ENCODE measurements at places on chromosomes 6 and 20.

DNA sequence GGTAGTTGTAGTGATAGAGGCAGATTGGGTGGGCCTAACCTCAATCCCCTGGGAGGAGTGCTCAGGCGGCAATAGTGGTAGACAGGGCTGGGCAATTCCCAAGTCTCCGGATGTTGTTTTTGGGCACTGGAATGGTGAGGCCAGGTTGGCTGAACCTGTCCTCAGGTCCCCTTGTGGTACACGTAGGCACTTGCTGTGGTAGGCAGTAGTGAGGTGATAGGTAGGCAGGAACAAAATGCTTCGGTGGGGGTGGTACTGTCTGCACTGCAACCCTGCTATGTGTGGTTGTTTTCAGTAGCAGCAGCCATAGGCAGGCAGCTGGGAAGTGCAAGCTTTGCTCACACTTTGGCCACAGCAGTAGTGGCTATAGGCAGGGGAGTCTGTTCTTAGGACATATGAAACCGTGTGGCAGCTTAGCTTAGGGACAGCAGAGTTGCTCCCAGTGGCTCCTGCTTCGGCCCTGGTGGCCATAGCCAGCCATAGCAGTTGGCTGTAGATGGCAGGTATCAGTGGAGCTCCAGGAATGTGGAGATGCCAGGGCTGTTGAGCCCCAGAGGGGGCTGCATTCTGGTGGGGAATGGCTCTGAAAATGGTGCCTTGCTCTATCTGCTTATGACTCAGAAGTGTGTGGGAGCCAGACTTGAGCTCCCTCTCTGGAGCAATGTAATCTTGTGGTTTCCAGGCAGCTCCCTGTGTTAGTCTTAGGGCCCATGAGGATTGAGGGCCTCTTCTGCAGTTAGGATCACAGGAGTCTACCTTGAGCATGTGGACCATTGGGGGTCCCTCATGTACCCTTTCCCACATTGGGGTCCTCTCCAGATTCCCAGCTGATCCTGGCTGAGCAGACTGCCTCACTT lies 241.8 kb upstream of the BMP2 start:
- DNase-seq: peak; percentile 27

- no peak for DNase-seq
Measured at GRCh38 chr20:33811776-33812151, 616 bp downstream of the CHMP4B start.

DNA sequence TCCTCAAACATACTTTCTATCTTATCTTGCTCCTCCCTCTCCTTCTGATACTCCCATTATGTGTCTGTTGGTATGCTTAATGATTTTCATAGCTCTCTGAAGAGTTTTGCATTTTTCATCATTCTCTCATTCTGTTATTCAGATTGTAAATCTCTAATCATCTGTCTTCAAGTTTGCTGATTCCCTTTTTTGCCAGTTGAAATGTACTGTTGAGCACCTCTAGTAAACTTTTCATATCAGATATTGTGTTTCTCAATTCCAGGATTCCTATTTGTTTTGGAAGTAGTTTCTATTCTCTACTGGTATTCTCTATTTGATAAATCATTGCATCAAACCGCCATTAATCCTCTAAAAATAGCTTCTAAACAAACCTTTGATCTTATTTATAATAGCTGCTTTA lies 387.7 kb downstream of the PAX1 start:
- DNase-seq: no peak

GRCh38 chr6:15491255-15491985 lies 171.4 kb downstream of the DTNBP1 start:
- peak; percentile 76 for DNase-seq

GRCh38 chr6:14828201-14828611 lies 417.7 kb upstream of the JARID2 start:
- no peak for DNase-seq

DNA sequence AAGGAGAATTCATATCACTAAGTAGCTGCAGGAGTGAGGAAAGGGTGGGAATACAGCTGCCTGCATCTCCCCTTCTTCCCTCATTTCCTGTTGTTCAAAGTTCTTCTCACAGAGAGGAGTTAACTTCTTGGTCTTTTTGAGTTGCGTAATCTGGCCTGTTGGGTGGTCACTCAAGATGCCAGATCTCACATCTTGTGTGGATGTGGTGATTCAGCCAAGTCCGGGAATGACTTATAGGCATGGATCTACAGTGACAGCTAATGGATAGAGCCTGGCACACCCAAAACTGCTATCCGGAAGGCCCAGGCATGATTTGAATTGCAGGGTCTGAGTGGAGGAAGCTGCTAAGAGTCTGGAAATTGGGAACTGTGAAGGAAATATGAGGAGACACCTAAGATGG lies 100.2 kb upstream of the SLC35B3 start:
- no peak for DNase-seq

DNA sequence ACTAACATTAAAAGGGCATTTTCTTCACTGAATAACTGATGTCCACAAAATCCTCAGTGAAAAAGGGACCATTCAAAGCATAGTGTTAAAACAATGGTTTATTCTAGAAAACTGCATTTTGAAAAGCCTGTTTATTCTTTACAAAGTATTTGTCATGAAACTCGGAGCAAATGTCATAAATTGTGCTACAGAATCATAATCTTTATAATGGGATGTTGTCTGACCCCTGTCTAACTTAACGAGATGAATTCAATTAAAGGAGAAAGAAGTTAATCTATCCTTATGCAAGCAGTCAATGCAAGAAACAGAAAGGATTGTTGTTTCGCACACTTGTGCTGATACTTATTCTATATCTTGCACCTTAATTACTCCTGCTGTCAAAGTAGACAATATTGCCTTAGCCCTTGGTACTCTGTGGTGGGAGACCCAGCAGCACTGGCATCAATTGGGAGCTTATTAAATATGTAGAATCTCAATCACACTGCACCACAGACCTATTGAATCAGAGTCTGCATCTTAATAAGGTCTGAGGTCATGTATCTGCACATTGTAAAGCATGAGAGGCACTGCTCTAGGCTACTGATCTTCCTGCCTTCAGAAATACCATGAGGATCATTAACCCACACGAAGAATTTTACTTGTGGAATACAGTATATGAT lies 708.3 kb downstream of the HDGFL1 start:
- no peak for DNase-seq

- peak; percentile 29 for DNase-seq
Measured at GRCh38 chr20:32201296-32201976, 6.1 kb downstream of the PLAGL2 start.

GRCh38 chr20:12355185-12355584 lies 437.5 kb downstream of the BTBD3 start:
- no peak for DNase-seq

DNA sequence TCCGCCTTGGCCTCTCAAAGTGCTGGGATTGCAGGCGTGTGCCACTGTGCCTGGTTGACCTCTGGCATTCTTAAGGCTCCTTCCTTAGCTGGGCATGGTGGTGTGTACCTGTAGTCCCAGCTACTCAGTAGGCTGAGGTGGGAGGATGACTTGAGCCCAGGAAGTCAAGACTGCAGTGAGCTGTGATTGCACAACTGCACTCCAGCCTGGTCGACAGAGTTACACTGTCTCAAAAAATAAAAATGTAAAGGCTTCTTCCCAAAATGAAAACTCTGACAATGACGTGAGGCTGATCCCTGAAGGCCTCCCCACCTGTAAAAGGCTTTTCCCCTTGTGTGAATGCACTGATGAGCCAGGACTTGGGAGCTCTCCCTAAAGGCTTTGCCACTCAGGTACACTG lies 62.4 kb downstream of the ZBTB9 start:
- DNase-seq: no peak

GRCh38 chr6:106444777-106445507 lies 84.4 kb downstream of the CRYBG1 start:
- peak; percentile 66 for DNase-seq

GRCh38 chr6:33279971-33280511 lies 3.1 kb downstream of the B3GALT4 start:
- peak; percentile 41 for DNase-seq

GRCh38 chr20:41095110-41095969 lies 42.0 kb upstream of the PLCG1 start:
- DNase-seq: peak; percentile 60

- DNase-seq: peak; percentile 16
Measured at GRCh38 chr6:122472022-122472340, 374 bp upstream of the SERINC1 start.

DNA sequence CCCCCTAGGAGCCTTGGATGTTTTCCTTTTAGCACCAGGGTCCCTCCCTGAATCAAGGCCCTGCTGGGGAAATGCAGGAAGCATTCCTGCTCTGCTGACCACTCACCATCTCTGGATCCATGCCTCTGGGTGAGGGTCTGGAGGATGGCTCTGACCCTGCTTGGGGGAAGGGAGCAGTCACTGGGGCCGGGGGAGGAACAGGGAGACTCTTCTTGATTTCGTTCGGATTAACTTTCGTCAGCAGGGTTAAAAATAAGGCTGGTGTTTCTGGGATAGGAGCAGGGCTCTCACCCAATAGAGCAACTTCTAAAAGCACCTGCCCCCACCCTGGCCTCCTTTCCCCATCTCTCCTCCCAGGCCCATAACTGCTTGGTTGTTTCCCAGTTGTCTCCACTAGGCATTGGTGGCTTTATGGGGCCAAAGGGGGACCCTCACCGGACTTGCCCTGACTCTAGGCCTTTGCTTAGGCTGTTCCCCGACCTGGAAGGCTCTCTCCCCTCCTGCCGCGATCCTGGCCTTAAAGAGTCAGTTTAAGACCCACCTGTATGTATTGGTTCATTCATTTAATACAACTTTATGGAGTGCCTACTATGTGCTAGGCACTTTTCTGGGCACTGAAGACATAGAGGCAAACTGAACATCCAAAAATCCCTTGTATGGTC lies 63.0 kb downstream of the JPH2 start:
- no peak for DNase-seq

DNA sequence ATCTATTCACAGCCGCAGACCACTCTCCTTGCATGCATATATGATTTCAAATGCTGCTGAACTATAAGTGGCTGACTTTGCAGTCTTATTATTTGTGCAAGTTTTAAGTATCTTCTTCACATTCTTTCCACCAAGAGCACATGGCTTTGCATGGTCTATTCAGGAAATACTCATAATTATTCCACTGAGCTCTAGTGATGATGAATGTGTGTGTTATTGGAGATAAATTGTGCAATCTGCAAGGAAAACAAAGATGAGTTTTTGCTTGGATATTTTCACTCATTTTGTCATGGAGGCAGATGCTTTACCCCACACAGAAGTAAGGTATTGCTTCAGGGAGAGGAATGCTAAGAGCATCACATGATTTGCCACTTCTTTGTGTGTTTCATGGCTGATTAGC lies 764.6 kb downstream of the TBC1D32 start:
- DNase-seq: peak; percentile 3

GRCh38 chr6:14726816-14727493 lies 518.9 kb upstream of the JARID2 start:
- no peak for DNase-seq

- no peak for DNase-seq
Measured at GRCh38 chr6:118667988-118668387, 16.6 kb upstream of the CEP85L start.

GRCh38 chr6:91719414-91719813 lies 1132.5 kb upstream of the MAP3K7 start:
- DNase-seq: no peak

- DNase-seq: no peak
Measured at GRCh38 chr20:38181207-38181801, 16.2 kb upstream of the TGM2 start.

GRCh38 chr6:7112741-7113313 lies 5.1 kb downstream of the RREB1 start:
- DNase-seq: no peak

- no peak for DNase-seq
Measured at GRCh38 chr6:136773473-136773796, 18.8 kb downstream of the MAP3K5 start.

GRCh38 chr6:101386982-101387381 lies 6.5 kb upstream of the GRIK2 start:
- DNase-seq: no peak

DNA sequence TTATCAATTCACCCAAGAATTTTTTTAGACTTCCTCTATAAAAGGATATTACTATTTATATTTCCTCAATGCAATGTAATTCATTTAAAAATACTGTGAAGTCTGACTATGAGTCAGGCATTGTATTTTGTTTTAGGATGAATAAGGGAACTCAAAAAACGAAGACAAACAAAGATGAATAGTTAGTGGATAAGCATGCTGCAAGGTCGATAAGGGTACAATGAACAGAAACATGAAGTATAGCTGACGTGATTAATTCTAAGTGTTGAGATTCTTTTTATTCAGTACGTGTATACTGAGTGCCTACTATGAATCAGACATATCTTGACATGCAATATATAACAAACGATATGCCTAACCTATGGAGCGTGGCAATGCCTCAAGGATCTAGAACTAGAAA lies 105.4 kb downstream of the PDE10A start:
- no peak for DNase-seq

DNA sequence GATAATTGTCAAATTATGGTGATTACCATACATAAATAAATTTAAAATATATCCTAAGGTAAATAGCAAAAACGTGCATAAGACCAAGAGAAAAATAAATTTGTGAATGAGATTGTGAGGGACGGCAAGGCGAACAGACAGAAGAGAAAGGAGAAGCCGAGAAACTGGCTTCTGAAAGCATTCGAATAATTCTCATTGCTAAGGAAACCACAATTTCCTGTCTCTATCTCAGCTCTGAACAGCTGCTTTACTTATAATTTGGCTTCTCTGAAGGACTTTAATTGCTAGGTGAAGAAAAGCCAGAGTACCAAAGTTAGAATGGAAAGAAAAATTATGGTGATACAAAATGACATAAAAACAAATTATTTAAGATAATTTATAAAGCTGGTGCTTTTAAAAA lies 79.0 kb upstream of the RGS17 start:
- peak; percentile 45 for DNase-seq

GRCh38 chr6:42375007-42375635 lies 76.6 kb downstream of the TRERF1 start:
- DNase-seq: no peak

DNA sequence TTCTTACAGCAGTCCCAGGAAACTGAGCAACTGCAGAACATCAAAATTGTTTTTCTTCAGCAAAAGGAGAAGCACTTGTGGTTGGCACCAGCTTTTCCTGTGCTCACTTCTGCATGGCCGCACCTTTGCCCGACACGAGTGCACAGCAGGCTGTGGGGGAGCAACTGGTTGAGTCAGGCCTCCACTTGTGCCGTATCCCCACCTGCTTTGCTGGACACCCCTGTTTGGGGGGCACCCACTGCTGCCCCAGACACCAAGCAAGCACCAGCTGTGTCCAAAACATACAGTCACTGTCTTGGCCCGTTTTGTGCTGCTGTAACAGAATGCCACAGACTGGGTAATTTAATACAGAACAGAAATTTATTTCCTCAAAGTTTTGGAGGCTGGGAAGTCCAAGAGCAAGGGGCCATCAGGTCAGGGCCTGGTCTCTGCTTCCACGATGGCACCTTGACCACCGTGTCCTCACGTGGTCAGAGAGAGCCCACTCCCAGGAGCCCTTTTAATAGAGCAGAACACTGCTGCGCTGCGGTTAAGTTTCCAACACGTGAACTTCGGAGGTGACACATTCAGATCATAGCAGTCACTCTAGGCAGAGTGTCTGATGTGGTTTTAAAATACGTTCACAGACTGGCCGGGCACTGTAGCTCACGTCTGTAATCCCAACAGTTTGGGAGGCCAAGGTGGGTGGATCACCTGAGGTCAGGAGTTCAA lies 8.7 kb upstream of the GMEB2 start:
- no peak for DNase-seq

Data from fibroblast of upper back skin (primary cell).